GOT3 (cell line): ENCODE measurements at places on chromosomes 5 and 9.

DNA sequence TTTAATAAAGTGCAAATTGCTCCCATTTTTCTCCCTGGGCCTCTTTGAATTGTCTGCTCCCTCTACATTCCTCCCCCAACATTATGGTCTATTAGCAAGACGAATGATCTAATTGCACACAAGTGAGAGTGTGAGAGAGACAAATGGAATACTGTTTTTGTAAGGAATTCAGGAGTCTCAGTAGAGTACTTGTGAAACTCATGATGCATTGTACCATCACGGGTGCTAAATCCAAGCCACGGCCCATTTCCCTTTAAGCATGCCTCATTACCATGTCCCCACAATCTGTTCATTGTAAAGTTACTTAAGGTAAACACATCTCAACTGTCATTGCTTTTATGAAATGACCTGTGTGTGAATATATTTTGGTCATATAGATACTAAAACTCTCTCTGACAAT, 62.8 kb downstream of the CD180 start:
- no peak for DNase-seq

- no peak for DNase-seq
Observed at GRCh38 chr5:59598547-59598874, 295.0 kb downstream of the PDE4D start.

- DNase-seq = no peak
Observed at GRCh38 chr9:110077925-110078324, 130.0 kb downstream of the C9orf152 start.

GRCh38 chr9:82273121-82273520, 284.5 kb downstream of the SPATA31D1 start:
- no peak for DNase-seq
